ENCODE measurements at places on chromosomes 2 and 18. TPM values are rescaled to one million over a fixed set of nuclear protein-coding genes. Genes with fewer than 3 reads are reported as not detected.

The LOXHD1 gene
- total RNA-seq: not detected

The CHST9 gene
- total RNA-seq: not detected

The ERICH2 gene
- total RNA-seq: 0.43 TPM

The DCDC2C gene
- total RNA-seq: not detected

The SETBP1 gene
- 23.8 TPM for total RNA-seq

The SLC9A4 gene
- total RNA-seq: not detected

The CD8A gene
- total RNA-seq: not detected

The RBKS gene
- 5.4 TPM for total RNA-seq

The IGFBP5 gene
- total RNA-seq: 1,050 TPM

The SF3B6 gene
- total RNA-seq: 138 TPM

The C1GALT1C1L gene
- total RNA-seq: 1.8 TPM

The CNGA3 gene
- total RNA-seq: 0.43 TPM

The OTOS gene
- not detected for total RNA-seq

The DNAH6 gene
- total RNA-seq: 0.86 TPM

The CLIP4 gene
- total RNA-seq: 65.2 TPM

The TBC1D8 gene
- 13.6 TPM for total RNA-seq

The SCN3A gene
- 0.54 TPM for total RNA-seq

The CXCR1 gene
- not detected for total RNA-seq

The FMNL2 gene
- 20.5 TPM for total RNA-seq

The INSIG2 gene
- total RNA-seq: 30.1 TPM

The SERPINB10 gene
- total RNA-seq: not detected

The CTAGE1 gene
- total RNA-seq: not detected

The MFF gene
- 128 TPM for total RNA-seq

The ZNF385B gene
- total RNA-seq: 13.5 TPM

The SLC40A1 gene
- total RNA-seq: 25.7 TPM

The HJURP gene
- total RNA-seq: 18.8 TPM

The NFATC1 gene
- 11.5 TPM for total RNA-seq

The CDH19 gene
- total RNA-seq: 0.11 TPM
